ENCODE measurements at places on chromosomes 2 and 18. TPM values are rescaled to one million over a fixed set of nuclear protein-coding genes. Genes with fewer than 3 reads are reported as not detected.

- peaks cover 9% of the 10 kb centered on the region for H3K27me3 ChIP-seq
- no peaks in the 10 kb centered on the region for H3K36me3 ChIP-seq
- DNase-seq: peak; percentile 42
- H3K27ac ChIP-seq: no peak overlapping the region
These were observed 795 bp upstream of the SETBP1 start for GRCh38 chr18:44679914-44680272.

UGT1A3 gene
- not detected for total RNA-seq

DNA sequence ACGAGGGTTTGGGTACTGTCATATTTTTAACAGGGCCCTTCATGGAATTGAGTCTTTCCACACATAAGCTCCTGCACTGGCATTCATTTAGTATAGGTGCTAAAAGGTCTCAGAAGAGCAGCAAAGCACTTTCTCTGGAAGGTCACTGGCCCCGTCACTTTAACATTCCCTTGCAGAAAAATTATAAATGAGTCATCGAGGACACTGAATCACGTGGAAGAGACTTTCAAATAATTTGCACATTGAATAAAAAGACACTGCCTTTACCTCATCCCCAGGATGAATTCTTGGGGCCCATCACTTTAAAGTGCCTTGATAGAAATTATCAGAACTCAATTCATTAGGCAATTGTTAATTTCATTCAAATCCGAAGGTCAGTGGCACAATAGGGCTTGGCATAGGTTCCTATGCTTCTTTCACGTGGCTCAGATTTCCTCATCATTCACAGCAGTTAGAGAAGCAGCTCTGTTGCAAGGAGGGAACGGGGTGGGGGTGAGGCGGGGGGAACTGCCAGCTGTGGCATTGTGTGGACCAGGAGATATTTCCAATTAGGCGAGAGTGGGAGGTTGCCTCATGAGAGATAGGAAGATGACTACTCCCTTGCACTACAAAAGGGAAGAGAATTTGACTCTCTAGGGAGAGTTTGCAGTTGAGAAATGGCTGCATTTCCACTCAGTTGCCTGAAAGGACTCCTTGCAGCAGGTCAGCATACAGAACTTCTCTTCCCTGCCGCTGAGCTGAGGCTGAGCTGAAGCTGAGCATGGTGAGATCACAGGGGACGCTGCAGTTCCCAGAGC is 86.3 kb upstream of the NPAS2 start:
- H3K36me3 ChIP-seq: no peaks in the 10 kb centered on the region
- DNase-seq: peak; percentile 51
- no peak overlapping the region for H3K4me3 ChIP-seq
- H3K27ac ChIP-seq: no peak overlapping the region
- H3K27me3 ChIP-seq: no peaks in the 10 kb centered on the region

- no peak overlapping the region for H3K4me3 ChIP-seq
- H3K4me1 ChIP-seq: no peaks in the 10 kb centered on the region
- DNase-seq: peak; percentile 3
- no peaks in the 10 kb centered on the region for H3K36me3 ChIP-seq
- no peak overlapping the region for H3K27ac ChIP-seq
- peaks cover 11% of the 10 kb centered on the region for H3K27me3 ChIP-seq
These were observed 4.2 kb upstream of the TRABD2A start for GRCh38 chr2:84885111-84885510.

DNA sequence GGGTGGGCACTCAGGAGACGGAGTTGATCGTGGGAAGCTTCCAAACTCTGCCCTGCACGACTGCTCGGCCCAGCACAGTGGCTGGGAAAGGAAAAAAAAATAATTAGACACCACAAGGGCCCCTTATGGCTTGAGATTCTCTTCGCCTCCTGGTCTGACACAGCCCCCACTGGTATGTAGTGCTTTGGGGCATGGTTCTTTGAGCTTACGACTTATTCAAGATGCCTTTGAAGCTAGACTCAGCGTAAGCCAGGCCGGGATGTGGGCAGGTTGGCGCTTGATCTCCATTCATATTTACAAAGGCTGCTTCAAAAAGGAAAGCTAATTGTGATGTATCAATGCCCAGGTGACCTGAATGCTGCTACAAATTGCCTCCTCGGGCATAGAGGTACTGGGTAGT is 50.5 kb downstream of the CXCR4 start:
- H3K27me3 ChIP-seq: no peaks in the 10 kb centered on the region
- DNase-seq: no peak
- no peak overlapping the region for H3K4me3 ChIP-seq
- H3K27ac ChIP-seq: no peak overlapping the region

- H3K27me3 ChIP-seq: no peaks in the 10 kb centered on the region
- no peak for DNase-seq
- H3K36me3 ChIP-seq: 0 out of 2 replicates have a peak, but pooled peaks cover 3% of the 10 kb centered on the region
- no peak overlapping the region for H3K4me3 ChIP-seq
These were observed 16.4 kb downstream of the EEF1B2 start for GRCh38 chr2:206176121-206176520.

- no peak overlapping the region for H3K4me3 ChIP-seq
- no peaks in the 10 kb centered on the region for H3K27me3 ChIP-seq
- H3K4me1 ChIP-seq: no peaks in the 10 kb centered on the region
- H3K36me3 ChIP-seq: peaks cover 4% of the 10 kb centered on the region
These were observed 160.6 kb downstream of the RNF144A start for GRCh38 chr2:7077660-7078267.

DNA sequence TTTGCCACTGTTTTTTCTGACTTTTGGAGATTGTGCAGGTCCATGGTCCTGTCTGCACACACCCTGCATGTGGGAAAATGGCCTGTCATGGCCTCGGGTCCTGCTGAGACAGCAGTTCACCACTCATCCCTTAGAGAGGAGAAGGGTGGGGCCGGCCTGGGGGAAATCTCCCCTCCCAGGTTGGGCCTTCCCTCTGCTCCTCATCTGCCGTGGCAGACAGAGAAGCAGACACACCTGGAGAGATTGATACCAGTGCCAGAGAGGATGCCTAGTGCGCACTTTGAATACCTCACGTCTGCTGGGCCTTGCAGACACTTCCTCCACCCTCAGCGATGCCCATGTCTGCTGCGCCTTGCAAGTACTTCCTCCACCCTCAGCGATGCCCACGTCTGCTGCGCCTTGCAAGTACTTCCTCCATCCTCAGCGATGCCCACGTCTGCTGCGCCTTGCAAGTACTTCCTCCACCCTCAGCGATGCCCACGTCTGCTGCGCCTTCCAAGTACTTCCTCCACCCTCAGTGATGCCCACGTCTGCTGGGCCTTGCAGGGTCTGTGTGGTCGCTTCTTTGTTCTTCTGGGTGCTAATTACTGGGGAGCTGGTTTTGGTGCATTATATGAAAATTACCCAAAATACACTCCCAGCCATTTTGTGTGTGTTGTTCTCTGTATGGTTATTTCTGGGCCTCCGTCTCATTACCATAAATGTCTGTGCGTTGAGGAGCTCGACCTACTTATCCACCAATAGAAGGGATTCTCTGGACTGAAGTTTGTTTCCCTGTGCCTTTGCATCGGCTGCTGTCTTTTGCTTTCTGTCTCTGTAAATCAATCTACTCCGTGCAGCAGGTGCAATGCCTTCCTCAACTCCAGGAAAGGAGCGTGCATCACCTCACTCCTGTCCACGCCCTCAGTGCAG is 186.9 kb upstream of the PXDN start:
- DNase-seq: no peak
- H3K4me1 ChIP-seq: peaks cover under 1% of the 10 kb centered on the region
- H3K27me3 ChIP-seq: no peaks in the 10 kb centered on the region
- H3K27ac ChIP-seq: no peak overlapping the region

- no peaks in the 10 kb centered on the region for H3K27me3 ChIP-seq
- no peak overlapping the region for H3K4me3 ChIP-seq
- no peak overlapping the region for H3K27ac ChIP-seq
These were observed 181.7 kb upstream of the SIX3 start for GRCh38 chr2:44759823-44760222.

ANKRD53 gene
- 0.28 TPM for total RNA-seq

KCNG2 gene
- total RNA-seq: 0.15 TPM

DNA sequence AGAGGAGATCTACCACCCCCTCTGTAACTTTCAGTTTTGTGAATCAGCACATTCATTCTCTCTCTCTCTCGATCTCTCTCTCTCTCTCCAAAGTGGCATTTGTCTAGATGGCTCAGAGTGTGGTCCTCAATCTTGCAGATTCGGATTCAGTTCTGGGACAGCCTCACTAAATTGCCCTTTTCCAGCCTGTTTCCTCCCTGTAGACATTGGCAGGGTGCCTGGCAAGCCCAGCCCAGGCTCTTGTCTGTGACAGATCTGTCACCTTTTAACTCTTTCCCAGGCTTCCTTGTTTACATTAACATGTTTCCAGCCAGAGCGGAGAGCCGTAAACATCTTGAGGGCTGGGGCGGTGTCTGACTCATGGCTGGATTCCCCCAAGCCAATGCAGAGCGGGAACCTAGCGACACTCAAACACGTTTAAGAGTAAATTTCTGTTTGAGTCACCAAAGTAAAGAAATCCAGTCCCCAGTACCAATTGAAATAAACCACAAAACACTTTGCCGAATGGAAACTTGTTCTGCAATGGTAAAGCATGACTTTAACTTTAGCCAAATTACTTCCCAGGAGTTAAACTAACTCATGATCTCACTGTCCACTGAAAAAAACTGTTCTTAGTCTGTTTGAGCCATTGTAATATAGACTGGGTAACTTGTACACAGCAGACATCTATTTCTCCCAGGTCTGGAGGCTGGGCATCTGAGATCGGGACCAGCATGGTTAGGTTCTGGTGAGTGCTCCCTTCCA is 6.6 kb upstream of the CYP27C1 start:
- H3K36me3 ChIP-seq: no peaks in the 10 kb centered on the region
- peaks cover 3% of the 10 kb centered on the region for H3K4me1 ChIP-seq
- DNase-seq: no peak
- H3K27ac ChIP-seq: no peak overlapping the region
